Left forelimb (tissue), 1 donor: ENCODE measurements at places on chromosomes 3 and 15.

DNA sequence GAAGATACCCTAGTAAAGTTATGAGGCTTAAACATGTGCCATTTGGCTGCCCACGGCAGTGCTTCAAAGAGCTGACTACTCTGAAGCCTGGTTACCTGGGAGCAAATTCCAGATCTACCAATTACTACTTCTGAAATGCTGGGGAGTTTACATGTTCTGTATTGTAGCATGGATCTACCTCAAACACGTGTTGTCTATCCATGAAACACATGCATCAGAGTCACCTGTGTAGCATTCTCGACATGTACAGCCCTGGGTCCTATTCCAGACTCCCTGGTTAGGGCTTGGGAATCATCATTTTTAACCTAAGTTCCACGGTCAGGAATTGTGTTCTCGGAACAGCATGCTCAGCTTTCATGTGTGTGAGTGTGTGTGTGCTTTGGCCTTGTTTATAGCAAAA is 599.3 kb upstream of the MDFIC2 start:
- no peak for DNase-seq

DNA sequence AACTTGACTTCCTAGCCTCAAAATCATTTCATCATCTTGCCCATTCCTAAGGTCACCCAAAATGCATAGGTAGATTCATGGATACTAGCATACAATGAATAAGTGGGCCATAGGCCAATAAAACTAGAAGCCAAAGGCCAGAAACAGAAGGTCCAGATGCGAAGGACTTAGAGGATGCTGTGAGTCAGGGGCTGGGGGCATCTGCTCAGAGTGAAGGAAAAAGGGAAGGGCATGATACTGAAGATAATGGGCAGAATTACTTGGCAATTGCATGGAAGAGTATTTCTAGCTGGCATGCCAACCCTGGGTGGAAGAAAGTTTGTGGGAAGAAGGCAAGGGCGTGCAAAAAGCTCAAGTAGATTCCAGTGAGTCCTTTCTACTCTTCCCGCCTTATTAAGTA is 27.5 kb downstream of the ILDR1 start:
- no peak for DNase-seq

- DNase-seq = no peak
Measured at GRCh38 chr3:159727506-159727905, 261.1 kb upstream of the IL12A start.

- DNase-seq = no peak
Measured at GRCh38 chr3:160163229-160163878, 61.9 kb upstream of the C3orf80 start.

- no peak for DNase-seq
Measured at GRCh38 chr15:84881520-84881830, 3.0 kb upstream of the SLC28A1 start.

GRCh38 chr15:36737430-36737891 is 158.0 kb downstream of the CDIN1 start:
- DNase-seq = no peak

- no peak for DNase-seq
Measured at GRCh38 chr15:94380798-94381197, 149.4 kb downstream of the MCTP2 start.

GRCh38 chr3:128950223-128950938 is 43.5 kb downstream of the CFAP92 start:
- no peak for DNase-seq

- DNase-seq = peak; percentile 20
Measured at GRCh38 chr15:25242957-25243799, 195.6 kb downstream of the UBE3A start.

DNA sequence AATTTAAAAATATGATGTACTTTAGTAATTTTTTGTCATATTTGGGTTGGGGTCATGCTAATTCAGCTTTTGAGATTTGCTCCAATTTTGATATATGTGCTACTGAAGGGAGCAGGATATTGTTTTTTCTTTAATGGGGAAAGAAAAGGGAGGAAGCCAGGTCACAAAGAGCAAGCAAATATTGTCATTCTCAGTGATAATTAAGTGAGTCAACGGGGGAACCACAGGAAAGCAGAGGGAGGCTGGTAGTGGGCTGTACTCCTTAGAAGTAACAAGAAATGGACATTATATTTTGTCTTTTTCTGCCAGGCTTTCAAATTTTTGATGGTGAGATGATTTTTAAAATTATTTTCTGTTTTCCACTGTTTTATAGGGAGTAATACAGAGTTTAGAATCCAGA is 45.6 kb upstream of the NMD3 start:
- no peak for DNase-seq

DNA sequence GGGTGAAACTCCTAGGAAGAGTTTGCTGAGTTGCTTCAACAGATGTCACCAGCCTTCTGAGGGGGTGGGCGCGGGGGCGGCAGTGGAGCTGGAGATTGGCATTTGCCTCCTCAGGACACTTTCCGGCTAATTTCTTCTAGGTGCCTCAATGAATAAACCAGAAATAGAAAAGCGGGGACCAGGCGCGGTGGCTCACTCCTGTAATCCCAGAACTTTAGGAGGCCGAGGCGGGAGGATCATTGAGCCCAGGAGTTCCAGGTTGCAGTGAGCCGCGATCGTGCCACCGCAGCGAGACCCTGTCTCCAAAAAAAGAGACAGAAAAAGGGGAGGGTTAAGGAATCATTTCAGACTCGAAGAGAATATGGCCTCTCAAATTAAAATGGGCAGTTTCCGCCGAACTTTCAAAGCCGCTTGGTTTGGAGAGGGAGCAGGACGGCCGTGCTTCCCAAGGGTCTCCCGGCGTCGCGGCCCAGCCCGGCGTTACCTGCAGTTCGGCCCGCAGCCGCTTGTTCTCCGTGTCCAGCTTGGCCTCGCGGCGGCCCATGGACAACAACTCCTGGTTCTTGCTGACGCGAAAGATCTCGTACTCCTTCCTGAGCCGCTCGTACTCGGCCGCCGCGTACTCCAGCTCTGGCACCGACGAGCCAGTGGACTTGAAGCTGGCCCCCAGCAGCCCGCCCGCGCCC is 587 bp downstream of the NPHP3 start:
- no peak for DNase-seq

GRCh38 chr15:39896101-39896500 is 24.0 kb downstream of the GPR176 start:
- no peak for DNase-seq

- DNase-seq = no peak
Measured at GRCh38 chr15:28075573-28075972, 23.5 kb downstream of the OCA2 start.

GRCh38 chr15:98455904-98456303 is 192.4 kb upstream of the IGF1R start:
- no peak for DNase-seq

GRCh38 chr3:15513116-15513515 is 8.4 kb downstream of the COLQ start:
- no peak for DNase-seq

DNA sequence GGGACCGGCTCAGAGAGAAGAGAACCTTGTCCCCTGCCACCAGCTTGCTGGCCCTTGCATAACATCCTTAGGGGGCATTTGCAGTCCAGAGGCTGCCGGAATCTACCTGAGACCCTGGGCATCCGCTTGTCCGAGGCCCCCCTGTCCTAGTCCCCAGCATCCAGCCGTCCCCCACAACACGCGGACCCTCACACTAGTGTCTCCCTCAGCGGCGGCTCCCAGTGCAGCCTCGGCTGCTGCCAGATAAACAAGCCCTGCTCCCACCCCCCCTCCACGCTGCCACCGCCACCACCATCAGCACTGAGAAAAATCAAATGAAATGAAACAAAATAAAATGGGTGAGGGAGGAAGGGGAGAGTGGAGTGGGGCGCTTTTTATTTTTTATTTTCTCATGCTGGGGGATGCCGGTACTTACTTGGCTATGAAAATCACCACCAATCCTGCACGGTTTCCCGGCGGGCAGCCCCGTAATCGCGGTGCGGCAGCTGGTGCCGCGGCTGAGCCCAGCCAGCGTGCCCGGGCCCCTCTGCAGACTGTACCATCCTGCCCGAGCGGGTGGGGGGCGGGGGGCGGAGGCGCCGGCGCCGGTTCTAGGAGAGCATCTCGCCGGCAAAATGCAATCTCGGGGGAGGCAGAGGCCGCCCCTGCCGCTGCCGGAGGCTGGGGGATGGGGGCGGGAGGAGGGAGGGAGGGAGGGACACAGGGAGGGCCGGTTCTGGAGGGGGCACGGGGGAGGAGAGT is at the start of gene ATP2B2:
TSS of gene ATP2B2 (minus strand) at position 537 of the 741 bp plus-strand sequence. CDS start 56,043 bp downstream, outside the sequence.
- no peak for DNase-seq

GRCh38 chr3:18233987-18234716 is 191.0 kb downstream of the SATB1 start:
- DNase-seq = no peak

GRCh38 chr3:160224256-160224655 is 966 bp upstream of the C3orf80 start:
- DNase-seq = no peak

GRCh38 chr3:34216711-34217335 is 418.4 kb downstream of the PDCD6IP start:
- no peak for DNase-seq

GRCh38 chr3:4656059-4656458 is 162.9 kb downstream of the ITPR1 start:
- DNase-seq = peak; percentile 68

- peak; percentile 93 for DNase-seq
Measured at GRCh38 chr3:98022978-98023820, 11.9 kb downstream of the GABRR3 start.

DNA sequence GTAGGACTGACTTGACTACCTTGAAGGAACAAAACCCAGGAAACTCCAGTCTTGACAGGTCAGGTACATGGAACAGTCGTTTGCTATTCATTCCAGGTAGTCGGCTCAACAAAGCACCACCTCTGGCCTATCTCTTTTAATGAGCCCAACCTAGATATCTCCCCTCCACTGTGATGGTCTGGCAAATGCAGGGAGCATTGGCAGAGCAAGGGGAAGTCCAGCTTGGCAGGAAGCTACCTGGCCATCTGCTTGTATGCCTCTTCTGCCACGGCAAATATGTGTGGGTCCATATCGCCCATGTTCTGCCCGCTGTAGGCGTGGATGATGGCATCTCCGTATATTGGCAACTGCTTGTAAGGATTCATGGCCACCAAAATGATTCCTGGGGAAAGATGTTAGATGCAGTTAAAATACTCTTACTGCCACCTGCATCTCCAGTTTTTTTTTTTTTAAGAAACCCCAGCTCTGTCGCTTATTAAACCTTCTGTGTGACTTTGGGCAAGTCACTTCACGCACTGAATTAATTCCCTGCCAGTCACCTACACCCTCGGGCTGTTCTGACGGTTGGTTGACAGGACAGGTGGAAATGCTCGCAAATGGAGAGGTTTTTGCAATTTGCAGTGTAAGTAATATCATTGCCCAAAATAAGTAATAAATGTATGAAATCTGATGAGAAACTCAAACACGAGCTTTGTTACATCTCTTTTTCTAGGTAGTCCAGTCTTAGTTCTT is 16.8 kb downstream of the MYO5C start:
- no peak for DNase-seq

DNA sequence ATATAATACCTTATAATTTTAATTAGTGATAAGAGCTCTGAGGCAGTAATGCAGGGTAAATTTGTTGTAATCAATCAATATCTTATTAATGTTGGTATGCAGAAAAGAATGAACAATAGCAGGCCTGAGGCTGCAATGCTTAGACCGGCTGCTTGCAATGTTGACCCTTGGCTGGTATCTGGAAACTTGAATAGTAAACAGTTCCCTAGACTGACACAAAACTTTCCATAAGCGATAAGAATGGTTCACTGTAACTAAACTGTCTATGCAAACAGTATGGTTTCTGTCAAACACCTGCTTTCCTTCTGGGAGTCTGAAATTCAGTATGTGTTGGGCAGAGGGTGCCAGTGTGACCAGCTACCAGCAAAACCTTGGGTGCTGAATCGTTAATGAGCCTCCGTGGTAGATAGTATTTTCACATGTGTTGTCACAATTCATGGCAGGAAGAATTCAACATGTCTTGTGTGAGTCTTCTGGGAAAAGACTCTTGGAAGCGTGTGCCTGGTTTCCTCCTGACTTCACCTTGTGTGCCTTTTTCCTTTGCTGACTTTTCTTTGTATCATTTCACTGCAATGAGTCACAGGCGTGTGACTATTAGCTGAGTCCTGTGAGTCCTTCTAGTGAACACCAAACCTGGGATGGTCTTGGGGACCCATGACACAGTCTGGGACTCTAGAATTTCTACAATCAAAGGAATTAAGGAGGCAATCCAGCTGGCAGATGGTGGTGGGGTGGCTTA is 30.7 kb upstream of the CLRN1 start:
- no peak for DNase-seq

GRCh38 chr15:65177901-65178300 is 7.2 kb downstream of the CLPX start:
- no peak for DNase-seq
